ENCODE measurements at places on chromosomes 16 and 17.

GRCh38 chr17:8100111-8100510, 12.6 kb upstream of the ALOX12B start:
- DNase-seq, result no peak

DNA sequence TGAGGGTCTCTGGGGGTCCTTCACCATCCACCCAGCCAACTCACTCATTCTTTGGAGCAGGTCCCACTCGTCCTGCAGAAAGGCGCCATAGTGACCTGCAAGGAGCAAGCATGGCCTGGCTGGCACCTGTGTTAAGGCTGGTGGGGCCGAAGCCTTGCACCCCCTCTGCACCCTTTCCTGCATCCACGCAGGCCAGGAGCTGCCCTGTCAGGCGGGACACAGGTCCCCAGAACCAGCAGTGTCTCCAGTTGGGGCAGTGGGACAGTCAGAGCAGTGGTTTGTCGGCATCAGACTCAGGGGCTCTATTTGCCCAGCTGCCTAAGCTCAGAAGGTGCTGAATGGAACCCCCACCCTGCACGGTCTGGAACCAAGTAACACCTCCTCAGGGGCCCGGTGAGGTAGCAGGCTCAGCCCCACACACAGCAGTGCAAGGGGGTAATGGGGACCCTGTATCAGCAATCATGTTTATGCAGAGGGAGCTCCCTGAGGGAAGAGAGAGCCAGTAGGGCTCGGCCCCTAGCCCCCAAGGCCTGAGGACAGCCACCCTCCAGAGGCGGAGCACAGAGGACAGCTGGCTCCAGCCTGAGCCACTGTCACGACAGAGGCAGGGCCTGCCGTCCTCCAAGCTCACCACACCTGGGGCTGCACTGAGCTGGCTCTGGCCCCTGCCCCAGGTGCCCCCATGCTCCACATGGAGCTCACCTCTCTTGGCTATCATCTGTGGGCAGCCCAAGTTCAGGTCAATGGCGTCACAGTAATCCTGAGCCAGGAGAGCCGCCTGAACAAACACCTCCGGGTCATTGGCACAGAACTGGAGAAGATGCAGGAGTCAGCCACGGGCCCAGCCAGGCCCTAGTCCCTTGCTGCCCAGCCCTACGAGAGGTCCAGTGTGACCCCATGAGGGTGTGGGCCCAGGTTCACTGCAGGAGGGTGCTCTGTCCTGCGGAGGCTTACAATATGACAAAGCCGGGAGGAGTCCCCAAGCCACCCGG, 1.9 kb downstream of the DUS1L start:
- no peak for DNase-seq

- no peak for DNase-seq
Observed at GRCh38 chr17:19399750-19400450, 11.1 kb upstream of the RNF112 start.

- no peak for DNase-seq
Observed at GRCh38 chr17:60664022-60664421, 13.6 kb upstream of the BCAS3 start.

DNA sequence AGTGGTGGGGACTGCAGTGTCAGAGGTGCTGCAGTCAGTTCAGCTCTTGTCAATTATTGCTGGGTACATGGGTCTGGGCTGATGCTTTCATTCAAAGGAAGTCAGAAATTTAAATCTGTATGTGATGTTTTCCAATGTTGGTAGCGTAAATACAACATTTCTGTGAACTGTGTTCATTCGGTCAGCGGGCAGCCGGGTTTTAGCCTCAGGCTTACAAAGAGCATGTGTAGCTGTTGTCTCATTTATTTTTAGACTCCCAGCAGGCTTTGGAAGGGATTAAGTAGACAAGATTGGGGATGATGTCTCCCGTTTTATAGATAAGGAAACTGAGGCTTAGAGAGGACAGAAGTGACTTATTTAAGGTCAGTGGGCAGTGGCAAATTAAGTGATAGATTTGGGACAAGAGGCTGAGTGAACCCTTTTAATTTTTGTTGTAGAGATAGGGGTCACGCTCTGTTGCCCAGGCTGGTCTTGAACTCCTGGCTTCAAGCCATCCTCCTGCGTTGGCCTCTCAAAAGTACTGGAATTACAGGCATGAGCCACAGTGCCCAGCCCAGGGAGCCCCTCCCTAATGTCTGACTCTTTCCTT, 8.1 kb downstream of the AQP8 start:
- DNase-seq, result no peak

- DNase-seq, result no peak
Observed at GRCh38 chr17:27892542-27892865, 661 bp downstream of the LYRM9 start.

- no peak for DNase-seq
Observed at GRCh38 chr16:81786321-81786720, 7.2 kb downstream of the PLCG2 start.

DNA sequence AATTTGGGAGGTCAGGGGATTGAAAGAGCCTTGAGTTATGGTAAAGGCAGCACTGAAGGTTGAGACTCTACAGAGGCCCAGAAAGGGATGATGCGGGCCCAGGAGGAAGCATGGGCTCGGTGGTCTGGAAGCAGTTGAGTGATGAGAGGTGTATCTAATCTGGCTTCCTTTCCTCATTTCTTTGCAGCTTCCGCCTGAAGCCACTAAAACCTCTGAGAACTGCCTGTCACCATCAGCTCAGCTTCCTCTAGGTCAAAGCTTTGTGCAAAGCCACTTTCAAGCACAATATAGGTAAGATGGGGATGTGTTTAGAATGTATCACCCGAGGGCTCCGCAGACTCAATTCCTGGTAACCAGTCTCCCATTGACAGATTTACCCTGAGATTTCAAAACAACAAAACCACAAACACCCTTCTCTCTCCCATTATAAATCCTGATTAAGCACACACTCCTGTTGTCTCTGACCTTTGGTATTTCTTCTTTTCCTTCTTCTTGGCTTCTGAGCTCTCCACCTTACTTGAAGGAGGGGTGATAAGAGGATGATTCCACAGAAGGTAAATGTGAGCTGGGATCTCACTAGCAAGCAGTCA, 21.2 kb downstream of the USP43 start:
- DNase-seq, result no peak

DNA sequence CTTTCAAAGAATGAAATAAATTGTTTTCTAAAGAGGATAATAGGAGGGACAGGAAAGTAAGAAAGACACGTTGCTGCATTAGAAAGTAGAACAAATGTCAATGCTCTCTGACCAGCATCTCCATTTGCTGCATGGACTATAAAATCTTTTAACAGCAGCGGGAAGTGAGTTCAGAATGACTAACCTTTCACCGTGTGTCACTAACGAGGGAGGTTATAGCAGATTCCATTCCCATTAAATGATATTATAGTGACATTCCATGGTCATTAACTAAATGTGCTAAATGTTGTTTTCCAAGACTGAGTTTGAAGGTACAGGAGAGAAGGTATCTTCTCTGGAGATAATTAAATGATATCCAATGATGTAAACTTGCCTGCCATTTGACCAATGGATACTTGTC, 127.1 kb upstream of the HS3ST3A1 start:
- DNase-seq, result no peak

DNA sequence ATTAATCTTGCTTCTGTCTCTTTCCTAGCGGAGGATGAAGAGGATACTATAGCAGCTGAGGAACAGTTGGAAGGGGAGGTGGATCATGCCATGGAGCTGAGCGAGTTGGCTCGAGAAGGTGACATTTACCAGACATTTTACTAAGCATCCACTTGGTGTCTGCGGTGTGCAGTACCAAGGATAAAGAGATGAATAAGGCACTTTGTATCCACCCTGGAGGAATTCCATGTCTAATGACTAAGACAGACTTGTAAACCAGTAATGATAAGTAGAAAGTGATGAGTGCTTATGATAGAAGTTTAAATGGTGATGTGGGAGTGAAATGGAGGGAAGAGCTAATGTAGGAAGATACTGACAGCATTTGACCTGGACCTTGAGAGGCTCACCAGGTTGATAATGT, 12.0 kb downstream of the SRCAP start:
- no peak for DNase-seq

GRCh38 chr17:82323514-82324234, 6.3 kb upstream of the CD7 start:
- no peak for DNase-seq

- DNase-seq, result no peak
Observed at GRCh38 chr17:58248955-58249269, 10.5 kb downstream of the LPO start.

DNA sequence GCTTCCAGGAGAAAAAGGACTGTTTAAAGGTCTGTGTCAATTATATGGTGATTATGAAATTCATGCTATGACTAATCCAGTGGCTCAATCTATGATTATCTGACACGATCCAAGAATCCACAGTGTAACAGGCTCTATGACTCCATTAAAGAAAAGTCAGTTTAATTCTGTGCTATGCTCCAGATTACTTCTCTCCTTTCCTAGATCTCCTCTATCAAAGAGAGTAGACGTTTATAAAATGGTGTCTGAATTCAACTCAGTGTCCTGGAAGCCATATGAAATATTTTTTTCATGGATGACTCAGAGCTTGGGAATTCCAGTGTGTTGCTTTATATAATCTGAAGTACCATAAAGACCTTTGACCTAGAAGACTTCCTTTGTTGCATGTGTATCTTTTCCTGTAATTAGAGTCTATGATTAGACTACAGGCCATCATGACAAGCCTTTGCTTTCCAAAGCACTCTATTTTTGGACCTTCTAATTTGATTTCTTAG, 27.0 kb upstream of the NF1 start:
- no peak for DNase-seq

- no peak for DNase-seq
Observed at GRCh38 chr16:64234200-64234599, 887.7 kb downstream of the CDH11 start.

DNA sequence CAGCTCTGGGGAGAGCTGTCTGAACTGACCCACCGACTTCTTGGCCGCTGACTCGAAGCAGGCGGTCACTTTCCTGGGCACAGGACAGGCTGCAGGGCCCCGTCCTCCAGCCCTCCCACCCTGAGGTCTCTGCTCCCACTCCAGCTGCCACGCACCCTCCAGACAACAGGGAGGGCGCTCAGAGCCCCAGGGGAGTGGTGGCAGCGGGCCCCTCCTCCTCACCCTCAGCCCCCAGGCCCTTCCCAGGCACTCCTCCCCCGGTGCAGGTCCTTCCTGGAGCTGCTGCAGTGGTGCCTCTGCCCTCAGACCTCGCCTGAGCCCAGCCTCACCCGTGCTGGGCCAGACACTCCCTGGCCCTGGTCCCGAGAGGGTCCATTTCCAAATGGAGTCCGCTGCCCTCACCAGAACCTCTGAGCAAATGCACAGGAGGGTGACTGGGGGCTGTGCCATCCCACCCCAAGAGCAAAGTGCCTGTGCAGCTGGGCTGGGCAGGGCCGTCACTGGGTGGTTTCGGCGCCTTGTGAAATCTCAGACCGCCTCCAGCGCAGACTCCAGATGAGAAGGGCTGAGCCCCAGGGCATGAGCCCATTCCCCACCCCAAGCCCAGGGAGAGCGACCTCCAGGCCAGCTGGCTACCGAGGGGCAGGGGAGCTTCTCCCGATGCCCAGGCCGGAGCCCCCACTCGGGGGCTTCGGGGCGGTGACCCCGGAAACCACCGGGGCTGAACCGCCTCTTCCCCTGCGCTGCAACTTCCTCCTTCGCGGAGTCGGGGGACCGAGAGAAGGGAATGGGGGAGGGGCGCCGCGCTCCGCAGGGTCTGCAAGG, 717 bp downstream of the CYBA start:
- no peak for DNase-seq

DNA sequence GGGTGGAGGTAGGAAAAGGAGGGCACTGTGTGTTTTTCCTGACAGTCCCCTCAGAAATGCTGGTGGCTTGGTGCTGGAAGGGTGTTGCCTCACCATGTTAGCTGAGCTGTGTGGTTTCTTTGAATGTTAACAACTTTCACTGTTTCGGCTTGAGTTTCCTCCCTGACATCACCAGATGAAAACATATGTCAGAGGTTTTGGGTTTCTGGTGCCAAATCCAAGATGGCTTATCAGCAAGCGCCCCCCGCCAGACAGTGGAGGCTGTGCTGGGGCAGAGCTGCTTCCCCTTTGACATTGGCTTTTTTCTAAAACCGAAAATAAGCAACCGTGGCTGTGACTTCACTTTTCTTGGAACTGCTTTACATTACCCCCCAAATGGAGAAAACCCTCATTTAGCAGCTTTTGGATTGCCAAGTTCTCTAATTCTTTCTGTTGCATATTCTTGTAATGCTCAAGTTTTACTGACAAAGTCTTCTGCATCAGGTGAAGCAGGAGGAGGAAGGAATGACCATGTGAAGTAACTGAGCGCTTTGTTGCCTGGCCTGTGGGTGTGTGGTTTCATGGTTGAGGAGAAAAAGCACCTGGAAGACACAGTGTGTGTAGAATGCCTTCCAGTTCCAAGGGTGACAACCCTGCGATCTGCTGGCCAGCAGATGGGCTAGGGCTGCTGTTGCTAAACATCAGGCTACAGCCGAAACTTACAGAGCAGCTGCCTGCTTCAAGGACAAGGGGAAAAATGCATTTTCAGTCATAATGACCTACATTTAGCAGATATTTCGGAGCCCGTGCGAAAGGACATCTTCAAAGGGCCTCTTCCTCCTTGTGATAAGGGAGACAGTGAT, 9.7 kb downstream of the RMI2 start:
- no peak for DNase-seq

DNA sequence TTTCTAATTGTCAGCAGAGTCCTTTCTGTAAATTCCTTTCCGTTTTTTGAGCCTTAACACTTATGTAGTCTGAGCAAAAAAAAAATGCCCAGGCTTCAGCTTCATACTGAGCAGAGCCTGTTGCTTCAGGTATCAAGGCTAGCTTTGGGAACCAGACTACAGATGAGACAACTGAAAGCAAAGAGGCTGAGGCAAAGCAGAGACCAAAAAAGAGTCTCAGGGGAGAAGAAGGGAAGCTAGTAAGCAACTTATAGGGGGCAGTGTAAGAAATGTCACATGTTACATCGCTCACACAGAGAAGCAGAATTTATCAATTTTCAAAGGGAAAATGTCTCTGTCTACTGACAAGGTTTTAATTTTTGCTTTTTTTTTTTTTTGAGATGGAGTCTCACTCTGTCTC, 3.3 kb downstream of the HASPIN start:
- no peak for DNase-seq

DNA sequence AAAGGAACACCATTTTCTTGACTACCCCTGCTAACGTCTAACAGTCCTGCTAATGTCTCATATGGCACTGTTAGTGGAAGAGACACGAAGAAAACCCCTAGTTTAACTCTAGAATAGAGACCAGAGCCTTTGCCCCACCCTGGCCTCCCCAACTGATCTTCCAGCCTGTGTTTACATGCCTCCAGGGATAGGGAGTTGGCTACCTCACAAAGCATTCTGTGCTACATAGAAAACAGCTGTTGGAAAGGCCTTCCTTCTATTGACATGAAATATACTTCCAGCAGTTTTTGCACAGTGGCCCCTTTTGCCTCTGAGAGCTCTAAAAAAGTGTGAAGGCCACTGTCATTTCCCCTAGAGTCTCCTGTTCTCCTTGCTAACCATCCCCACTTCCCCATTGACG, 73.1 kb downstream of the ASIC2 start:
- no peak for DNase-seq

DNA sequence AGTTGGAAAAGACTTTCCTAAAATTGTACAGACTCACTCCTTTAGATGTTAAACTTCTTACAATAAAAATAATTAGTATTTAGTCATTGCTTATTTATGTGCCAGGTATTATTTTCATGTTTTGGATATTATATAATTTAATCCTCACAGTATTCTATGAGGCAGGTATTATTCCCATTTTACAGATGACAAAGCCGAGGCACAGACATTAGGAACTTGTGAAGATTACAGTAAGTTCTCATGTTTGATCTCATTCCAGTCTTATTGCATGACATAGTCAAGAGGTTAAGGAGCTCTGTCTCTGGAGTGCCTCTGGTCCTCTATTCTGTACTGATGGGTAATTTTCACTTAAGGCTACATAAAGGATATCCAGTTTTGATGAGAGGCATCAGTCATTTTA, 3.3 kb downstream of the HEATR3 start:
- DNase-seq, result no peak

- DNase-seq, result no peak
Observed at GRCh38 chr16:87096746-87097333, 220.4 kb downstream of the C16orf95 start.
